ENCODE measurements at places on chromosomes 6 and 20.

DNA sequence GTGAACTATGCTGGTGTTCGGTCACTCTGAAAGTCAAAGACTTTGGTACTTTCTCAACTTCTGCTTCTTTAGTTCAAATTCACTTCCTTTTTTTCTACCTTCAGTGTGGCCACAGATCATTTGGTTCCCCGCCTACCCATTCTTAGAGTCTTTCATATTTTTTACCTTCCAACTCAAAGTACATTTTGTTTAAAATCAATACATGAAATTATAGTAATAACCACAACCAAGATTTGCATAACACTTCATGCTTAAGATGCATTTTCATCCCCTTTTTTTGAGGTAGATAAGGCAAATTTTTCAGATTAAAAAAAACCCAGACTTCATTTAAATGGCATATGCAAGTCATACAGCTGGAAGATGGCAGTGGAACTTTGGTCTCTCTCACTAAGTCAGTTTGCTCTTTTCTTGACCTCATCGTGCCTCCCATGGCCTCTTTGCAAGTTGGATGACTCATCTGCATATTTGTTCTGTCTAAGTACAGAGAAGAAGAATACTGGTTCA is 11.9 kb upstream of the CNR1 start:
- no peaks in the 10 kb centered on the region for H3K4me1 ChIP-seq
- H3K4me3 ChIP-seq: no peak overlapping the region
- no peak overlapping the region for H3K27ac ChIP-seq
- no peak for DNase-seq
- H3K36me3 ChIP-seq: no peaks in the 10 kb centered on the region
- H3K27me3 ChIP-seq: no peaks in the 10 kb centered on the region

- no peak for DNase-seq
- H3K4me1 ChIP-seq: no peaks in the 10 kb centered on the region
- no peak overlapping the region for H3K4me3 ChIP-seq
These were observed 68.1 kb upstream of the SCGN start for GRCh38 chr6:25583906-25584305.

GRCh38 chr6:157557559-157557958 is 176.6 kb downstream of the ZDHHC14 start:
- H3K4me3 ChIP-seq: no peak overlapping the region
- H3K27me3 ChIP-seq: no peaks in the 10 kb centered on the region
- H3K36me3 ChIP-seq: no peaks in the 10 kb centered on the region
- no peak for DNase-seq
- H3K27ac ChIP-seq: no peak overlapping the region

- H3K27ac ChIP-seq: peak overlapping the region; percentile 97
- H3K4me1 ChIP-seq: peaks cover 34% of the 10 kb centered on the region
- H3K36me3 ChIP-seq: no peaks in the 10 kb centered on the region
- peak overlapping the region; percentile 85 for H3K4me3 ChIP-seq
- no peaks in the 10 kb centered on the region for H3K27me3 ChIP-seq
These were observed 111.5 kb downstream of the HFE start for GRCh38 chr6:26198722-26199056.

DNA sequence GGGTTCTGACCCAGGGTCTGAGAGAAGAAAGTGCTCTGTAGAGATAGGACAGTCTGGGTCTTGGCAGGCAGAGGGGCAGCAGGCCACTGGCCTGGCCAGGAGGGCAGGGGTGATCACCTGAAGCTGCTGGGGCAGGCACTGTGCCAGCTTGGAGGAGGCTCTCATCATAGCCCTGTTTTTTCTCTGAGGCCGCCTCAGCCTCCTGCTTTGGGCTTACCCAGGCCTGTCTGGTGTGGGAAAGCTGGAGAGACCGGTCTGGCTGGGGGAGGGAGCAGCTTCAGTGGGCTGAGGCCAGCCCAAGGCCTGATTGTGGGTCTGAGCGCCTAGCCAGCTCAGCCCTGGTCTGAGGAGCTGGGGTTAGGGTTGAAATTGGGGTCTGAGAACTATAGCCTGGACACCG is 3.9 kb downstream of the LPIN3 start:
- H3K36me3 ChIP-seq: no peaks in the 10 kb centered on the region
- no peaks in the 10 kb centered on the region for H3K27me3 ChIP-seq
- H3K4me3 ChIP-seq: no peak overlapping the region
- no peak overlapping the region for H3K27ac ChIP-seq
- DNase-seq: no peak

- peaks cover 11% of the 10 kb centered on the region for H3K4me1 ChIP-seq
- H3K36me3 ChIP-seq: no peaks in the 10 kb centered on the region
- H3K27me3 ChIP-seq: no peaks in the 10 kb centered on the region
- no peak for DNase-seq
- no peak overlapping the region for H3K4me3 ChIP-seq
These were observed 35.0 kb downstream of the FAM50B start for GRCh38 chr6:3884007-3884745.

DNA sequence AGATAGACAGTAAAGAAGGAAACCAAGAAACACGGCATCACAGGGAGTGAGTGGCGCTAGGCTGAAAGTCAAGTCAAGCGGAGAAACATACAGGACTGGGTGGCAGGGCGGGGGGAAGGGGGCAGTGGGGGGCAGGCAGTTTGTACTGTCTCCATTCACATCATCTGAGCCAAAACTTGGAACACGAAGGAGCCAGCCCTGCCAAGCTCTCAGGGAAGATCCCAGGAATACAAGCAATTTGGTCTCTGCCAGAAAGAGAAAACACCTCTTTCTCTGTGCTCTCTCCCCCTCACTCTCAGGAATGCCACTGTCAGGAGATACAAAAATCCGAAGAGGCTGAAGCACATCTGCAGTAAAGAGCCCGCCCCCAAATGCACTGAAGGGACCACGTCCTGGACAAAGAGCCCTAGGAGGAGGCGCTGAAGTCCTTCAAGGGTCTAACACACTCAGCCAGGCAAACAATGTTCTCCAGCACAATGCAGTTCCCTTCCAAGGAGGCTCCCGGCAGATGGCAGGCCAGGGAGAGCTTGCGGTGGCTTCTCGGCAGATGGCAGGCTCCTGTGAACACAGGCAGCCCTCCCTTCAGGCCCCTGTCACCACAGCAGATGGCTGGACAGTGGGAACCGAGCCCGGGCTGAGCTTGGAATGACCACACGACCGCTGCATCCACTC is 90.0 kb downstream of the ATP9A start:
- no peak for DNase-seq
- H3K27ac ChIP-seq: no peak overlapping the region
- no peaks in the 10 kb centered on the region for H3K27me3 ChIP-seq
- no peaks in the 10 kb centered on the region for H3K36me3 ChIP-seq

- H3K36me3 ChIP-seq: no peaks in the 10 kb centered on the region
- no peak overlapping the region for H3K27ac ChIP-seq
- H3K4me3 ChIP-seq: no peak overlapping the region
- no peaks in the 10 kb centered on the region for H3K4me1 ChIP-seq
- no peaks in the 10 kb centered on the region for H3K27me3 ChIP-seq
These were observed 132.6 kb upstream of the RAB32 start for GRCh38 chr6:146410851-146411595.

- DNase-seq: no peak
- no peak overlapping the region for H3K27ac ChIP-seq
- no peaks in the 10 kb centered on the region for H3K4me1 ChIP-seq
- H3K36me3 ChIP-seq: no peaks in the 10 kb centered on the region
- H3K4me3 ChIP-seq: no peak overlapping the region
- H3K27me3 ChIP-seq: peaks cover 29% of the 10 kb centered on the region
These were observed 8.4 kb upstream of the ZBTB24 start for GRCh38 chr6:109491207-109491938.

GRCh38 chr6:3848380-3848779 is 793 bp upstream of the FAM50B start:
- DNase-seq: no peak
- no peaks in the 10 kb centered on the region for H3K4me1 ChIP-seq
- H3K36me3 ChIP-seq: no peaks in the 10 kb centered on the region
- no peak overlapping the region for H3K4me3 ChIP-seq
- no peak overlapping the region for H3K27ac ChIP-seq

DNA sequence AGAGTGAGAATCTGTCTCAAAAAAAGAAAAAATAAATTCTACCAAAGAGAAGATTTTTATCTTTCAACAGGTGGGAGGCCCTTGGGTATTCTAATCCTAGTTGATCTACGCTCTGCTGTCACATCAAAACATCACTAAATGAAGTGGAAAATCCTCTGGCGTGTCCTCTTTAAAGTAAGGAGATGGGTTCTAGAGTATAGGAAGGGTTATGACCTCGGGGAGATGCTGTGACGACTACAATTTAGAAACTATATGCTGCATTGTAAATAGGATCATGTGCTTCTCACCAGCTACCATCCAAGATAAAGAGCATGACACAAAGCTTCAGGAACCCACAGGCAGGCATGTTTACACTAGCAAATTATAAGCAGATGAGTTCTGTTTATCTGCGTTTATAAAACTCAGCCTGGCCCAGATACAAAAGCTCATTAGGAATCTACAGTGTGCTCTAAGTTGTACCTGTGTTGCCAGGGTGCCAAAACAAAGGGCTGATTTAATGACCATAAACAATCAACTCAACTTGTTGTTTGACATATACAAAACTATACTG is 197.1 kb upstream of the PLN start:
- no peak overlapping the region for H3K27ac ChIP-seq
- H3K4me1 ChIP-seq: no peaks in the 10 kb centered on the region
- no peaks in the 10 kb centered on the region for H3K36me3 ChIP-seq
- H3K4me3 ChIP-seq: no peak overlapping the region

DNA sequence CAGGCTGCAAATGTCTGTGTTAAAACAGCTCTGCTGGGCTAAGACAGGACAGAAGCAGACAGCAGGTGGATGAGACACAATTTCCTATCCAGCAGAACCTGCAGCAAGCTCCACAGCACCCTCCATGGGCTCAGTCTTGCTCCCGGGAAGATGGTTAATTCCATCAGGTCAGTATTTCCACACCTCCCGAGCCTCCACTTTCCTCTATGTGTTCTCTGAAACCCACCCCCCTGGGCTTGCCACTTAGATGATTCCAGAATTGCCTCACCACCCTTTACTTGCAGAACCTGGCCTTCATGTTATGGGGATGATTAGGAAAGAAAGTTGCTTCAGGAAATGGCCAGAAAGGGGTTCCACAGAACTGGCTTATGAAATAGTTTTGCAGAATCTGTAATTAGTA is 43.8 kb downstream of the ERMARD start:
- no peaks in the 10 kb centered on the region for H3K36me3 ChIP-seq
- no peak for DNase-seq
- peaks cover 21% of the 10 kb centered on the region for H3K4me1 ChIP-seq
- H3K4me3 ChIP-seq: no peak overlapping the region
- H3K27ac ChIP-seq: no peak overlapping the region
- peaks cover 5% of the 10 kb centered on the region for H3K27me3 ChIP-seq
